CD4-positive, alpha-beta T cell treated with Interleukin-4 for 4 hours (primary cell): ENCODE measurements at places on chromosomes 6 and 20.

DNA sequence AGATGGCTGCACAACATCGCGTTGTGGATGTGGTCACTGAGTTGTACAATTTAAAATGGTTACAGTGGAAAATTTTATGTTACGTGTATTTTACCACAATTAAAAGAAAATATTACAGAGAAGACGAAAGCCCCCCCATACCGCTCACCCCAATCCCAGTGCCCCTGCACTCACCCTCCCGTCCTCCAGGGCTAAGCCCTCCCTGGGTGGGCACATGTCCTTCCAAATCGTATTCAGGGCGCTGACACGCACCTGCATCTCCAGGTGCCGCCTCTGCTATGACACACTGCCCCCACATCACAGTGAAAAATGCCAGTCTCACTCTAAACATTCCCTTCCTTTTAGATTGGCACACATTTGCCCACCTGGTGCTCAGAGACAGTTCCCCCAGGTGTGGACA, 49.4 kb downstream of the PSMG4 start:
- DNase-seq = no peak

GRCh38 chr20:56212091-56212490, 36.4 kb upstream of the MC3R start:
- DNase-seq = no peak

DNA sequence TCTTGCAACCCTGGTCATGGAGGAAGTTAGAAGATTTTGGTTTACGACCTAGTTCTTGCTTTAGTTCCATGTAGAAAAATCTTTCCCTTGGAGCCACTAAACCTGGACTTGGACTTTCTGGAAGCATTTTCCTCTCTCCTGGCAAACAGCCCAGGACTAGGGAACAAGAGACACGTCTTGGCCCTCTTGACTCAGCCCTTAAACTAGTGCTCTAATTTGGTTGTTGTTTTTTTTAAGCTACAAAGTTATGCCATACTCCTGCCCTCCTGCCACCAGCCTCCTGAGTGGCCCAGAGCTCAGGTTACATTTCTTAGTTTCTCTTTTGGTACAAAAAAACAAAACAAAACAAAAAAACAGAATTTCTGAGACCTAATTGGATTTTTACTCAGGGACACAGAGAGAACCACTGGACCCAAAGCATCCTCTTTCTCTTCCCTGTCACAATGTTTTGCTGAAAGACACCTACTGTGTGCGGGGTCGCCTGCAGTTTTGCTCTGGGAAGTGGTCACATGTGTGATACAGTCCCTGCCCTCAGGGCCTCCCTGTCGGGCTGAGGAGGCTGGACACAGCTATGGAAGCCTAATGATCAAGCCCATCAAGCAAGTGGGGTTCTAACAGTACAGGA, 32.3 kb upstream of the SCUBE3 start:
- DNase-seq = no peak

- DNase-seq = no peak
These were observed 70.9 kb downstream of the HFE start for GRCh38 chr6:26158076-26158580.

GRCh38 chr20:22921595-22922421, 113.3 kb upstream of the SSTR4 start:
- DNase-seq = no peak

GRCh38 chr6:37928217-37928616, 108.7 kb downstream of the ZFAND3 start:
- no peak for DNase-seq

- DNase-seq = no peak
These were observed 62.0 kb upstream of the TENT5A start for GRCh38 chr6:81814370-81815076.

GRCh38 chr6:125639466-125640020, 109.9 kb upstream of the HEY2 start:
- DNase-seq = no peak

DNA sequence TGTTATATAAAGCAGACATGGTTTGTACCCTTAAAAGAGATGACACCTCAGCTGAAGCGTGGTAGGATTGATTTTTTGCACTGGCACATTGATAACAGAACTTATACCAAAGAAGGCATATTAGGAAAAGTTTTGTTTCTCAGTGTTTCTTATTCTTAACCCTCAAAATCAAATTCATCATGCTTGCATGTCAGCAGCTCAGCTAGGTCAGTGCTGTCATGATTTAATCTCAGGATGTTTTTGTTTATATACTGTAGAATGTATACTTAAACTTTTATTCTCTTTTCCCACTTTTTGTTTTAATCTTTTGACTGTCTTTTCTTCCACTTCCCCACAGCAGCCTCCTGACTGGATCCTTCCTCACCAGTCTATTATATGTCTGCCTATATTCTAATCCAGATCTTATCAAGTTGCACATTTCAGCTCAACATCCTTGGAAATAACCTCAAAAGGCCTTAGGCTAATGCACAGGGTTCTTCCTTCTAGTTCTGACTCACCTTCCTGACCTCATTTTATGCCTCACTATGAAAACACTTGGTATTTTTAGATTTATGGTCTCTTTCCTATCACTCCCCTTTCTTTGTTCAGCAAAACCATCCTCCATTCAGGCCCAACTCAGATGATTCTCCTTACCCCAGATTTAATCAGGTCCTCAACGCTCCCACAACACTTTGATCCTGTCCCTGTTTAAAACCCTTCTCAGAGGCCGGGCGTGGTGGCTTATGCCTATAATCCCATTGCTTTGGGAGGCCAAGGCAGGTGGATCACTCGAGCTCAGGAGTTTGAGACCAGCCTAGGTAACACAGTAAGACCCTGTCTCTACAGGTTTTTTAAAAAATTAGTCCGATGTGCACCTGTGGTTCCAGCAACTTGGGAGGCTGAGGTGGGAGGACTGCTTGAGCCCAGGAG, 7.2 kb downstream of the HEBP2 start:
- no peak for DNase-seq

GRCh38 chr20:1278993-1279392, 12.9 kb downstream of the SNPH start:
- no peak for DNase-seq

DNA sequence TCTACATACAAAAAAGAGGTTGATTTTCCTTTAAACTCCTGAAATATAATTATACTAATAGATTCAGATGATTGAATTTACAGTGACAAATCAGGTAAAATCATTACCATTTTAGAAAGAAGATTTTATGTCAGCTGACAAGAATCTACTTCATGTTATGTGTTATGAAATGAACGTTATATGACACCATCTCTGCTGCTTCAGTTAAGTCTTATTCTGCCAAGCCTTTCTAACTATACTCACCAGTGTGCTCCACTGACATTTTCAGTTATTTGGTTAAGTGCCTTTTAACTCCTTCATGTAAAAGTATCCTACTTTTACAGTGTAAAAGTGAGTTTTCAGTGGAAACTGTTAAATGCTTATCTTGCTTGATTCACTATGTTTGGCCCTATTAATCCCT, 80.4 kb downstream of the RWDD2A start:
- DNase-seq = no peak

DNA sequence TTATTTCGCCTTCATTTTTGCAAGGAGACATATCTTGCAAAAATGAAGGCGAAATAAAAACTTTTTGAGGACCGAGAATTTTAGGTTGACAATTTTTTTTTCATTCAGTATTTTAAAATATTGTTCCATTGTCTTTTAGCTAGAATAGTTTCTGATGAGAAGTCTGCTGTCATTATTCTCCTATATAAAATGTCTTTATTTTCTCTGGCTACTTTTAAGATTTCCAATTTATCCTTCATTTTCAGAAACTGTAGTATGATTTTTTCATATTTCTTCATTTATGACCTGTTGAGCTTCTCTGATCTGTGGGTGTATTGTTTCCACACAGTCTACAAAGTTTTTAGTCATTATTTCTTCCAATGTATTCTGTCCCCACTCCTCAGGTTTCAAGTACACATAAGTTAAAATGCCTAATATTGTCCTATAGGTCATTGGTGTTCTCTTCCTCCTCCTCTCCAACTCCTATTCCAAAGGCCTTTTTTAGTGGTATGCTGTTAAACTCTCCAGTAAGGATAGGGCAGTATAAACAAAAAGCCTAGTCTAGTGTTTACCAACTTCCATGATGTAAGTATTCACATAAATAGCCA, 15.7 kb downstream of the AHI1 start:
- no peak for DNase-seq

DNA sequence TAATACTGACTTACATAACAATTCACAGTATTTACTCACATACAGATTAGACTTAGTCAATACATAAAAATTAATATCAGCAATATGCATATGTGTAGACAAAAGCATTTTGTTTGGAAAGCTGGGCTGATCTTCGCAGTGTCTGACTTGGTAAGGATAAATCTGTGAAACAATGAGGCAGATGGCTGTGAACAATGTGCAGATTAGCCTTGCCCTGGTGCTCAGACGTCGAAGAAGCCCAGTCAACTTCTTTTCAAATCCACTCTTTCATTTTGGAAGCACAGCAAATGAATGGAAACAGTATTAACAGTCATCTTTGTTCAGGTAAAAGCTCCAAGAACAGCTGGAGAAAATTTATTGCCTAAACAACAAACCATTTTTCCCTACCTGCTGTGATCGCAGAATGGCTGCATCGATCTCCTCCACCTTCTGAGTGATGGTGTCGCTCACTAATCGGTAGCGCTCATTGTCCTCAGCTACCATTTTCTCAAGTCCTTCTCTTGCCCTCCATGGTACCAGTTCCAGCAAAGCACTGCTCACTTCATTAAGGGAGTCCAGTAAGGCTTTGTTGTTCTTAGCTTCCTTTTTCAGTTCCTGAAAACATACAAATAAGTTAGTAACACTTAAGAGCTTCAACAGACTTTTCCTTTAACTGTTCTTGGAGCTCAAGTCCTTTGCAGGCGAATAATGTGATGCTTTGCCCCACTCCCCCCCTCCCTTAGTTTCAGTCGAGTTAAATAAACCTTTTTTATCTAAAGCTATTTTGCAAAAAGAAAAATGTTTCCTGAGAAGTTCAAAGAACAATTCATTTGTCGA, 116.5 kb downstream of the DST start:
- DNase-seq = no peak

GRCh38 chr6:8707956-8708772, 272.8 kb upstream of the SLC35B3 start:
- no peak for DNase-seq

DNA sequence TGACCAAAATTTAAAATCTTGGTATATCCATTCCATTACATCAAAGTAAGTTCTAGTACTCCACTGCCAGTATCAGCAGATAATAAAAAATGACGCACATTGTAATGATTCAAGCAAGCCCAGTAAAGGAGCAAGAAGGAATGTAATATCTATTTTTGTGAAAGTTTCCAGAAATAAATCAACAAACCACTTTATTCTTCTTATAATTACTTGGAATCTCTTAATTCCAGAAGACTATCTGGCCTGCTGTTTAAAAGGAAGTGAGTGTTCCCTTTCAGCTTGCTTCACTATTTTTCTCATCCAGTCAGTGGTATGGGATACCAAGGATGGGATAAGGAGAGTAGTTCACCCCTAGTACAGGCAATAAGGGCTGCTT, 42.2 kb upstream of the DSE start:
- no peak for DNase-seq

GRCh38 chr6:109291902-109292301, 90.4 kb downstream of the CD164 start:
- DNase-seq = no peak

DNA sequence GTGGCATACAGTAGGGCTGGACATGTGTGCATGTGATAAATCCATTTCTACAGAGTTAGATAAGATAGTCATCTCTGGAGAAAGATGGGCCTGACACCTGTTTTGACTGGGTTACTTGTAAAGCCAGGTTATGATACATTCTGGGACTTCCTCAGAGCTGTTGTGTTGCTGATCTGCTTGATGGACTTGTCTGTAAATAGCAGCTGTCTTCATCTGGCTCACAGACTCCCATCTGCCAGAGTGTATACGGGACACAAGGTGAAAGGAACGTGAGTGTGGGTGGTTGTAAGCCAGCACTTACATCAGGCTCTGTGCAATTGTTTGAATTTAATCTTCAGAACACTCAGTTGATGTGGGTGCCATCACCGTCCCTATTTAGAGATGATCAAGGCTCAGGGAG, 49.8 kb downstream of the ZDHHC14 start:
- DNase-seq = no peak

- DNase-seq = no peak
These were observed 40.6 kb downstream of the DTD1 start for GRCh38 chr20:18628330-18628920.

DNA sequence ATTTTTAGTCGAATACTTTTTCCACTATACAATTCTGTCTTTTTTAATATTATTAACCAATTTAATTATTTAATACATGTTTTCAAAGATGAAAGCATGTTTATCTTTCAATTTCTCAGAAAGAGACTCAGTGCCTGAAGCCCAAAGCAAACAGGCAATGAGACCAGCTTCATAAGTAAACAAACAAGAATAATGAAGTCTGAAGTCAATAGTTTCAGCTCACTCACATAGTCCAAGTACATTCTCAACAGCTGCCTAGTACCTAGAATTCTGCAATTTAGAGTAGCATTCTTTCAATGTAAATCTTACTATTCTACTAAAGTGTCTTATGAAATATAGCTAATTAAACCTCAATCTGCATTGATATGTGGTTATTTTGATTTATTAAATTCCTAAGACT, 626.5 kb upstream of the NRSN1 start:
- no peak for DNase-seq

GRCh38 chr6:20028562-20028961, 183.7 kb downstream of the MBOAT1 start:
- DNase-seq = no peak

GRCh38 chr20:48975955-48976354, 54.4 kb downstream of the ARFGEF2 start:
- DNase-seq = no peak

- DNase-seq = no peak
These were observed 14.3 kb downstream of the PHF3 start for GRCh38 chr6:63649847-63650265.

DNA sequence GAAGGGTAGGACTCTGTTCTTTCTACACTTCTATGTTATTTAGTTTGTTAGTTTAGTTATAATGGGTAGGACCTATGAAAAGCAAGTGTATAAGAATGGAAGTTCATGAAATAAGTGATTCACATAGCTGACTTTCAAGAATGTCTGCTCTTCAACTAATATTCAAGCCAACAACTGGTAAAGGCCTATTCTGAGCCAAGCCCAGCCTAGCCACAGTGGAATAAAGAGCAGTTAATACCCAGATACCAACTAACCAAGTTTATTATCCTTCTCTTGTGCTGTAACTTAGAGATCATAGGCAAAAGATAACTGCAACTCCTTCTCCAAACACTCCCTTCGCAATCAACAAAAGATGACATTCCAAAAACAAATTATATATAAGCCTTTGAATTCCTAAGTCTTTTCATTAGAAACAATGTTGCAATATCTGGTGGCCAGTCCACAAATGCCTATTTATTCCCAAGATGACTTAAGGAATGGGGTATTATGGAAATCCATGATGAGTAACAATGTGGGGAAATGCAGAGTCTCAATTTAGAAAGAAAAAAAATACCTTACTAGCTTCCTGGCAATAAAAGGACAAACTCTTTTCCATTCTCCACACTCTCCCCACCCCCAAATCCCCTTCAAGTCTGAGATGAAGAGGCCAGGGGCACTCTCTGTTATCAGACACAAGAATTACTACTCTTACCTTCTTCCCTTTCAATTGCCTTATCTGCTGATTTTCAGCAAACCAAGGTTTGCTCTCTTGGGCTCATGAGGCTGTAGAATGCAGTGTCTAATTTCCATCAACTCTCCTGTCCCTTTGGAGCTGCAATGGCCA, 27.4 kb downstream of the BTBD9 start:
- no peak for DNase-seq
